ENCODE measurements at places on chromosomes 7 and 10.

GRCh38 chr10:32273336-32273735, 73.6 kb downstream of the EPC1 start:
- no peak for DNase-seq

DNA sequence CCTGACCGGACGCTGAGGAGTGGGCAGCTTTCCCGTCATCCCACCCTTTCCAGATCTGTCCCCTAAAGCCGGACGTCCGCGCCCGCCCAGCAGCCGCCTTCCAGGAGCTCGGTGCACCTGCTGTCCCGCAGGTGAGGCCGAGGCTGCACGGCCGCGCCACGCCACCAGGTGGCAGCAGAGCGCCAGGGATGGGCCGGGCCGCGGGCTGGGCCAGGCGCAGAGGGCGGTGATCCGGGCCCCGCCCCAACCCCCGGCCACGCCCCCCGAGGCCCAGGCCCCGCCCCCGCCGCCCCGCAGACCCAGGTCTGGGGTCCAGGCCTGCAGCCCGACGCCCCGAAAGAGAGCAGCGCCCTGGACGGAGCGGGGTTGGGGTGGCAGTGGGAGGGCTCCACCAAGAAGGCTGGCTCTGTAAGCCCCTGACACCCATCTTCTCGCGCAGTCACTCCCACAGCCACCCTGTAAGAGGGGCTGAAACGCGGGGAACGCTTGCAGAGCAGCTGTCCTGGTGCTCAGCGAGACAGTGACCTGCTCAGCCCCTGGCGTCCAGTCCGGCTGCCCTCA, 32.2 kb downstream of the FOXL3 start:
- DNase-seq, result no peak

DNA sequence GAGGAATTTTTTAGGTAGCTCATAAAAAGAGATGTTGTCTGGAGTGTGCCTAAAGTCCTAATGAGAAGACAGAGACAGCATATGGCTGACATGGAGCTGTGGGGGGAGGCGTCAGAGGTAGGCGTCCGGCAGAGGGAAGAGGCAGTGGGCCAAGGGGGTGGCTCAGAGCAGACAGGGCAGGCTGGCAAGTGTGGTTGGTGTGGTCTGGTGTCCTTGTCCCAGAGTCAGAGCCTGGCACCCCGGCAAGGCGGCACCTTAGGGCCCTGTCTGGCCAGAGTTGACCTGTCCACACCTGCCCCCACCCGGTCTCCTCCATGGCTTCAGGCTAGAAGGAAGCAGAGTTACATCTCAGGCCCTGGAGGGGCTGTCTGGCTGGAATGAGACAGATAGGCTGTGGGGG, 220.3 kb upstream of the ZNF32 start:
- no peak for DNase-seq

GRCh38 chr10:23217471-23217870, 25.4 kb downstream of the PTF1A start:
- DNase-seq, result no peak

- DNase-seq, result no peak
Measured at GRCh38 chr7:7408001-7408770, 127.5 kb downstream of the COL28A1 start.

GRCh38 chr7:116806046-116806944, 56.1 kb upstream of the CAPZA2 start:
- DNase-seq, result no peak

GRCh38 chr7:78043159-78043558, 244.6 kb downstream of the PHTF2 start:
- no peak for DNase-seq

DNA sequence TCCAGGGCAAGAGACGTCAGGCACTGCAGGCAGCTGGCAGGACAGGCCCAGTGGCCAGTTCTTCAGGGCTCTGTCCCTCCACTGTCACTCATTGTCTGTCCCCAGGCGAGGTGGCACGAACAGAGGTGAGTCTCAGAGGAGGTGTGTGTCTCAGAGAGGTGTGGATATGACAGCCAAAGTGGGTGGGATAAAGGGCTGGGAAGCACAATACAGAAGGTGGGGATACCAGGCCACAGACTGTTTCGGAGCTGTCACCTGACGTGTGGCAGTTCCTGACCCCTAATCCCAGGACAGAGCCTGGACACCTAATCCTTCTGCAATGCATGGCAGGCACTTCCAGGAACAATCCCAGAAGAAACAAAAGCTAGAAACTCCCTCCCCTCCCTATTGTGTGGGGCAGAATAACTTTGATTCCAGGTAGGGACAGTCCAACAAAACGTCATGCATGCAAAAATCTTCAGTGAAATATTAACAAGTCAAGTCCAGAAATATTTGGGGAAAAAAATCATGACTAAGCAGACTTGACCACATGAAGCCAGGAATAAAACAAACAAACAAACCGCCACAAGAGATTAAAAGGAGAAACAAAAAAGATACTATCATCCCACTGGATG, 11.6 kb downstream of the KLRG2 start:
- no peak for DNase-seq

GRCh38 chr10:114703377-114704107, 45.5 kb upstream of the ABLIM1 start:
- DNase-seq, result no peak

GRCh38 chr7:45149606-45150005, 8.0 kb upstream of the RAMP3 start:
- DNase-seq, result no peak

DNA sequence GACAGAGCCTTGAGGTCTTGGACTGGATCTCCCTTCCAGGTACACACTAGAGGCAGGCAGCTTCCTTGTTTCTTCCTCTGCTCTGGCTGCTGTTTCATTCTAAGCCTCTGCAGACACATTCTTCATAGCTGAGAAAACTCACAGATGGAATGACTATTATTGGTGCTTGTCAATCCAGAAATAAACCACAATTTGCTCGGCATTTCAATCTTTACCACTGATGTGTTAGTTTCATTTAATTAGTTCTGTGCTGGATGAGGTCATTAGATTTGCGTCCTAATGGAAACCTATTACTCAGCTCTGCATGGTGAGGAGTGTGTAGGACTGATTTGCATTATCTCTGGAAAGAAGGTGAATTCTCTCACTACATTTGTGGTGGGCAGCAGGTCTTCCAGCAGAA, 392.5 kb downstream of the NRG3 start:
- no peak for DNase-seq

- DNase-seq, result peak; percentile 57
Measured at GRCh38 chr7:77538281-77539212, 1.5 kb downstream of the PTPN12 start.

- DNase-seq, result no peak
Measured at GRCh38 chr10:43209651-43210141, 57.2 kb downstream of the RASGEF1A start.

DNA sequence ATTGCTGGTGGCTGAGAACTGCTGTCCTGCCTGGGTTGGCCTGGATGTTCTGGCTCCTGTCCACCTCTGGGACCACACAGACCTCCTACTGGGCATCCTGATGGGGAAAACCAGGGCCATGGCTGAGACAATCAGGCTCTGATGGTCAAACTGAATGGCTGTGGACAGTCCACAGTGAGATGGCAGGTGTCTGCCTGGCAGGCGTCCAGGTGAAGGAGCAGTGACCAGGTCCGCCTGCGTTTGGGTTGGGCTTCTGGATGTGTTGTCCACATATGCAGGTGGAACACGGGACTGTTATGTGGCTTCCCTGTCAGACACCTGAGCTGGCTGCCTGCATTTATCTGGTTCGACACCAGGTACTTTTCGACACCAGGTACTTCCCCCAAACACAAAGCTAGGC, 241.7 kb downstream of the BUB3 start:
- DNase-seq, result no peak

DNA sequence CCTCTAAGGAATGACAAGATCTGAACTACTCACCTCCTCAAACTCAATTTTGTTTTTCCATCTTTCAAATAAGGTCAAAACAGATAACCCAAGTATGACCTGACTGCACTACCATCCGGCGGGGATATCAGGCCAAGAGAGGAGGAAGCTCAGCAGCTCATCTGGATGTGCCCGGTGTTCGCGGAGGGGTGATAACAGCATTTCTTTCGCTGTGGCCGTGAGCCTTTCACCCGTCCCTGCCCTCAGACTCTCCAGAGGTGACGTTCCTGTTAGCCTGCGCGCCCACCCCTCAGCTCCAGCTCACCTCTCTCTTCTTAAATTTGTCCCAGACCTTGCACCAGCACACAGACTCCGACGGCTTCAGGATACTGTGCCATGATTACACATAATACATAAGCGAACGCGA, 526 bp downstream of the ZNF248 start:
- DNase-seq, result no peak

DNA sequence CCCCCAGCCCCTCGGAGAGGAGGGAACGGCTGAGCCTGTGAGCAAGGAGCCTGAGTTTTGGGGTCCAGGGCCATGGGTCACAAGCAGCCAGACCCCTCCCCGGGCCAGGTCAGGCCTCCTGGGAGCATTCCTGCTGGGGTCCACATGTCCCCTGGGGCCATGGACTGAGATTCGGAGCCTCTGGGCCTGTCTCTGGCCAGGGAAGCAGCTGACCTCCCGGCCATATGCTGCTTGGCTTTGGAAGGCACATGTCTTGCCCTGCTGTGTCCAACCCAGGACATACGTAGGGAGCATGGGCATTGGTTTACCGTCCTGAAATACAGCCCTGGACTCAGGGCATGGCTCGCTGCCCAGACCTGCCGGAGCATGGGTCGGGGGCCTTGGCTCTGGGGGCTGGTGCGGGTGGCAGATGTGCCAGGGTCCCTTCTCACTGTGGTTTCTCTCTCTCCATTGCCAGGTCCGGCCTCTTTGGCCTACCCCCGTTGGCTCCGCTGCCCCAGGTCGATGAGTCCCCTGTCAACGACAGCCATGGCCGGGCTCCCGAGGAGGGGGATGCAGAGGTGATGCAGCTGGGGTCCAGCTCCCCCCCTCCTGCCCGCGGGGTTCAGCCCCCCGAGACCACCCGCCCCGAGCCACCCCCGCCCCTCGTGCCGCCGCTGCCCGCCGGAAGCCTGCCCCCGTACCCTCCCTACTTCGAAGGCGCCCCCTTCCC, 7.3 kb downstream of the PWWP2B start:
- DNase-seq, result no peak

DNA sequence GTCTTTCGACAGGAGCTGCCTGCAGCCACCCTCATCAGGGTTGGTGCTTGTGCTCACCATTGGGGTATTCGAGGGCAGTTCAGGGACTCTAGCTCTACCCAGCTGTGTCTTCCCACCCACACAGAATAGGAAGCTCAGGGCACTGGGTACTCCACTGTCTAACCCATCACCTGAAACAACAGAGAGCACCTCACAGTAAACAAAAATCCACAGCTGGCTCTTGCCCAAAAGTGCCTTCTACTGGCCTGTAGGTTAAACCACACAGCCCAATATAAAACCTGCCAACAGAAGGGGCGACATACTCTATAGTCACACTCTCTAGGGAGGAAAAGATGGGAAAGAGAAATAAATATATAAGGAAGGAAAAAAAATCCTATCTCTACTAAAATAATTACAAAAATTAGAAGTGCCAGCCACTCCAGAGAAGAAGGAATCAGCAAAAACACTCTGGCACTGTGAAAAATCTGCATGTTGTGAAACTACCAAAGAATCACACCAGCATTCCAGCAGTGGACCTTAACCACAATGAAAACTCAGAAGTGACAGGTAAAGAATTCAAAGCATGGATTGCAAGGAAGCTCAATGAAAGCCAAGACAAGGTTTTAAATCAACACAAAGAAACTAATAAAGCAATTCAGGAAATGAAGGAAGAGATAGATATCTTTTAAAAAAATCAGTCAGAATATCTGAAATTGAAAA, 110.0 kb downstream of the HGF start:
- no peak for DNase-seq

GRCh38 chr10:70188768-70189167, 18.5 kb upstream of the SAR1A start:
- no peak for DNase-seq
